ENCODE measurements at places on chromosomes 2 and 18.

GRCh38 chr2:227783404-227784138 is 30.1 kb upstream of the CCL20 start:
- no peak for DNase-seq

DNA sequence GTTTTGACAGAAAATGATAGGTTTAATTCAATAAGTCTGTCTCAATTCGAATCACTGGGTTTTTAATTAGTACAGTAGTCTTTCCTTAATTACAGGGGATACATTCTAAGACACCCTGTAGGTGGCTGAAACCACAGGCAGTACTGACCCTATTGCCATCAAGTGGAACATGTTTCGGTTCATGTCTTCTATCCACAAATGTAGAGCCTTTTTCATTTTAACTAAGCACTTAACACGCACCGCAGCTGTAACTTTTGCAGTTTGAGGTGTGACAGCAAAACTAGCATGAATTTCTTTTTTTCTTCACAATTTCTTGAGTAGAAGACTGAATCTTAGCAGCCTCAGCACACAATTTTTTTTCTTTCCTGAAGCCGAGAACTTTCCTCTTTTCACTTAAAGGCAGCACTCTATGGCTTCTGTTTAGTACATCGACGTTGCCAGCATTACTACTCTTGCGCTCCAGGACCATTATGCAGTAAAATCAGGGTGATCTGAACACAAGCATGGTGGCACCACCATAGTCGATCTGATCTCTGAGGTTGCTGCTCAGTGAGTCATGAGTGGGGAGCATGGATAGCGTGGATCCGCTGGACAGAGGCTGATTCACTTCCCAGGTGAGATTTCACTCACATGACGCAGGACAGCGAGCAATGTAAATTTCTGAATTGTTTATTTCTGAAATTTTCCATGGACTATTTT is 805.1 kb downstream of the RNF144A start:
- DNase-seq: no peak

DNA sequence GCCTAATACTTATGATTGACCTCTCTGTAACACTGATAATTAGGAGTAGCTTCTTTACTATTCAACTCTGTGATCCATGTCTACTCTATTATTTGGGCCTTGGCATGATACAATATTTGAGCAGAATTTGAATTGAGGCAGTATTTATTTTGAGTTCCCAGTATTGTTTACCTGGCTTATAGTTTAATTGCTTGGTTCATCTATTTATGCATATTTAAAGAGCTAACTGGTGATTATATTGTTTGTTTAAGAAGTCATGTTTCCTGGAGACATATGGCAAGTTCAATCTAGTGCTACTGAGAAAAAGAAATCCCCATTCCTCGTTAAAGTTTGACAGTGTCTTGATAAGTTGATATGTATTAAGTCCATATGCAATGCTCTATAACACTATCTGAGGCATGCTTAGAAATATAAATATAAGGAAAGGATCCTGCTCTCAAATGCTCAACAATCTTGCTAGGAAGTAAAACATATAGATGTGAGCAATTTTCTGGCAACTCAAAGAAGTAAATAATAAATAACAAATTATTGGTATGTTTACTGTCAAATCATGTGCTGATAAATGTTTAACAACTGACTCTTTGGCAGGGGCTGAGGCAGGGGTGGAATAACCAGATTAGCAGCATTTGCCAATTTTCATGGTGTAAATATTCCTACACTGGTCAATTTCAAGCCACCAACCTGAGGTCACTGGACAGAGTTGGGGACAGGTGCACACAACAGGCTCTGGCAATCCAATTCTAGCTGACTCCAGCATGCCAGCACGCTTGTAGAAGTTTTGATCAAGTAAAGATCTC is 430.2 kb upstream of the PIK3C3 start:
- no peak for DNase-seq

- DNase-seq: peak; percentile 12
Observed at GRCh38 chr2:5720426-5720825, 28.2 kb downstream of the SOX11 start.
